ENCODE measurements at places on chromosomes 2 and 18.
A peak's percentile ranks its signal among the peaks of the same experiment; 100 is the strongest.

- no peak for DNase-seq
Measured at GRCh38 chr2:160358046-160358445, 135.6 kb downstream of the RBMS1 start.

GRCh38 chr2:94955702-94956101 lies 69.8 kb upstream of the MAL start:
- no peak for DNase-seq

- DNase-seq, result no peak
Measured at GRCh38 chr2:167335541-167335992, 447.3 kb downstream of the XIRP2 start.

GRCh38 chr2:38634684-38635083 lies 31.2 kb upstream of the GALM start:
- no peak for DNase-seq

- DNase-seq, result no peak
Measured at GRCh38 chr2:159546716-159547430, 69.5 kb downstream of the BAZ2B start.

DNA sequence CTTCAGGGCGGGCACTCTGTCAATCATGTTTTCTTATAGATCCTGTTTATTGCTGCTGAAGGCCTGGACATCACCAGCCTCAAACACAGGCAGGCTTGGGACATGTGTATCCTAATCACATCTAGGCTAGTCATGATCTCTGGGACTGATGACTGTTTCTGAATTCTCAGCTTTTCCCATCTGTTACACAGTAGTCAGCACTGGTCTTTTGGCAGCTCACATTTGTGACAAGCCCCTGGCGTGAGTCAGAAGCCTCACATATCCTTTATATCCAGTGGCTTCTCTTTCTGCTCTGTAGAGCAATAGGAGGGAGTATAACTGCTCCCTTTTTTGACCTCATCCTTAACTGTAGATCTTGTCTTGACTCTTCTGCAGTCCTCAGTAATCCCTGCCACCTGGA lies 4.5 kb downstream of the SEMA4F start:
- DNase-seq, result no peak

- DNase-seq, result no peak
Measured at GRCh38 chr2:132902626-132903025, 232.6 kb upstream of the LYPD1 start.

GRCh38 chr2:32246911-32247310 lies 17.8 kb downstream of the NLRC4 start:
- no peak for DNase-seq

- DNase-seq, result no peak
Measured at GRCh38 chr2:219434468-219434717, 250 bp upstream of the SPEG start.

GRCh38 chr2:141137122-141137693 lies 993.6 kb downstream of the LRP1B start:
- no peak for DNase-seq

GRCh38 chr18:31371989-31372388 lies 4.6 kb upstream of the DSG4 start:
- no peak for DNase-seq

DNA sequence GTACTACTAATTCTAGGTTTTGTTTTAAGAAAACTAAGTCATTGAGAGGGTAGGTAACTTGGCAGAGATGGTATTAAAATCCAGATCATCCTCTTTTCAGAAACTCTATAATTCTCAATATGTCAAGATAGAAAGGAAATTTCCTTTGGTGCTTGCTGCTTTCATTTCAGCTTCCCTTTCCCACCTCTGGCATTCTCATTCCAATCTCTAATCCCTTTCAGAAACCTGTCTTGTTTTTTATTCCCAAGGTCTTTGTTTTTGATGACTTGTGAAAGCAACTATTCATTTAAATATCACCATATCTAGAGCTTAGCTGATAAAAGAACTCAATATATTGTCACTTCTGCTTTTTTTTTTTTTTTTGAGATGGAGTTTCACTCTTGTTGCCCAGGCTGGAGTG lies 242.8 kb upstream of the LRRTM1 start:
- DNase-seq, result no peak

- DNase-seq, result no peak
Measured at GRCh38 chr18:69157906-69158305, 242.8 kb upstream of the DOK6 start.

- no peak for DNase-seq
Measured at GRCh38 chr18:44763327-44763726, 82.6 kb downstream of the SETBP1 start.

DNA sequence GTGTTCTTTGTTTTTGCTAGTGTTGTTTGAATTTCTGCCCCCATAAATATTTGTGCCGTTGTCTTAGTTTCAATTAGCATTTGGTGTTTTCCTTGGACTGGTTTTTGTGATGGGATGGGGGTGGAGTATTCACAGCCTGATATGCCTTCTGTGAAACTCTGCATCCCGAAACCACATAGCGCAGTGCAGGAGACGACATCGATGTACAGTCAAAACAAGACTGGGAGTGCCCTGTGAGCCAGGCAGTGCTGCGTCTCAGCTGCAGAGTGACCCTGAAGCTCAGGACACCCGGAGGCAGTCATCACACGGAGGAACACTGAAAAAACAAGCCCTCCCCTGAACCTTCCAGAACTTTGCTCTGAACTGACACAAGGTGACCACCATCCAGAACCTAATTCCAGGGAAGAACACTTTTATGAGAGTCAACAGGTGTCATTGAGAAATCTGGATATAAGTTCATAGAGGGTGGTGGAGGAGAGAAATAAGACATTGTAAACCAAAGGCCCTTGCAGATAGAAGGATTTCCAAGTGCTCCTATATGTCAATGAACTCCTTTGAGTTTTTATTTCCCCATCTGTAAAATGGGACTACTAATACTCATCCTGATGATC lies 61.2 kb upstream of the CABLES1 start:
- DNase-seq, result no peak

DNA sequence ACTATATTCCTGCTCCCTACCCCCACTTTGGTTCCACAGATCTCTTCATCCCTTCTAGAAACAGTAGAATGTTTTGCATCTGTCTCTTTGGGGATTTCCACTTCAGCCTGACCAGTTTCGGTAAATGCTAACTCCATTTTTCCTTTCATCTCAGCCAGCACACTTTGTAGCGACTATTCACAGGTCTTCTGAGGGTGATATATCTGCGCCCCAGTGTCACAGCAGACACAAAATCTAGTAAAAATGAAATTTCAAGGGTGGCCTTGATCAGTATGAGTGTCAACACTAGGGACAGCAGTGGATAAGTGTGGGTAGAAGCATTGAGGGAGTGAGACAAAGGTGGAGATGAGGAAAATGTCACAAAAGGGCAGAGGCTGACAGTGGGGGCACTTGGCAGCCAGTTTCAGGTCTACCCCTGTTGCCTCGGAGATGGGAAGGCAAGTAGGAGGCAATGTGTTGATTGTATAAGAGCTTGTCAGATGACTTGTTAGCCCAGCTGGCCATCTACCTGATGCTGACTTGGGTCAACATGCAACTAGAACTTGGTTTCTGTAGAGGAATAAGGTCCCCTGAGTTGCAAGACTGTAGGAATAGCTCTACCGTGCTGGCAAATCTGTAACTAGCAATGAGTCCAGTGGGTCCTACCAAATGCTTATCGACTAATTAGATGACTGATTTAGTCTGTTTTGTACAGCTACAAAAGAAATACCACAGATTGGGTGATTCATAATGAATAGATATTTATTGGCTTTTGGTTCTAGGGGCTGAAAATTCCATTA lies 60.7 kb downstream of the CXCR4 start:
- no peak for DNase-seq

GRCh38 chr18:27250471-27250870 lies 65.4 kb upstream of the CHST9 start:
- no peak for DNase-seq

DNA sequence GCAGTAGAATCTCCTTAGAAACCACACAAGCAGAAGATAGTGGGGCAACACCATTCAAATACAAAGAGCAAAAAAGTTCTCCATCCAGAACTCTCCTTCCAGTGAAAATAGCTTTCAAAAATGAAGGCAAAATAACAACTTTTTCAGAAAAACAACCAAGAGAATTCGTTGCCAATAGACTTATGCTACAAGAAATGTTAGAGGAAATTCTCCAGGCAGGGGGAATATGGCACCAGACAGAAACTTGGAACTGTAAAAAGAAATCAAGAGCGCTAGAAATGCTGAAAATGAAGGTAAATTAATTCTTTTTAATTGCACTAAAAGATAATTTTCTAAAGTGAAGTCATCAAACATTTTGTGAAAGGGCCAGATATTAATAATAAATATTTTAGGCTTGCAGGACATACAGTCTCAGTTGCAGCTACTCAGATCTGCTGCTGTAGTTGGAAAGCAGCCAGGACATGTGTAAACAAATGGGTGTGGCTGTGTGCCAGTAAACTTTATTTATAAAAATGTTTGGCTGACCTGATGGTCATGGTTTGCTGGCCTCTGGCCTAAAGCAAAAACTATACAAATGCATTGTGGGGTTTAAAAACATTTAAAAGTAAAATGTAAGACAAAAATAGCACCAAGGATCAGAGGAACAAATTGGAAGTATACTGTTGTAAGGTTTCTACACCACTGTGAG lies 73.7 kb upstream of the TGFA start:
- no peak for DNase-seq

GRCh38 chr18:74496508-74497323 lies 553 bp downstream of the CNDP2 start:
- DNase-seq, result no peak

GRCh38 chr18:27887711-27888495 lies 289.0 kb downstream of the CDH2 start:
- DNase-seq, result no peak

DNA sequence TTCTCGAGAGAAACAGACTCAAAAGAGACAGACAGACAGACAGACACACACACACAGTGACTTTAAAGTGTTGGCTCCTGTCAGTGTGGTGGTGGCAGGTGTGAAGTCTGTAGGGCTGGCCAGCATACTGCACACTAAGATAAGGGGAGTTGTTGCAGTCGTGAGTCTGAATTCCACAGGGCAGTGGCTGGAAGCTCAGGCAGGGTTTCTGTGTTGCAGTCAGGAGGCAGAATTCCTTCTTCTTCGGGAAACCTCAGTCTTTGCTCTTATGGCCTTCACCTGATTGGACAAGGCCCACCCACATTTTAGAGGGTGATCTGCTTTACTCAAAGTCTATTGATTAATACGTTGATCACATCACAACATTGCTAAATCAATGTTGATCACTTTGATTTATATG lies 478.4 kb upstream of the HS6ST1 start:
- DNase-seq, result no peak

GRCh38 chr18:46097801-46098615 lies at the start of gene ATP5F1A:
ATP5F1A (minus strand) TSS chr18:46098296; CDS start chr18:46098231, 65 bp downstream.
- DNase-seq, result peak; percentile 99

DNA sequence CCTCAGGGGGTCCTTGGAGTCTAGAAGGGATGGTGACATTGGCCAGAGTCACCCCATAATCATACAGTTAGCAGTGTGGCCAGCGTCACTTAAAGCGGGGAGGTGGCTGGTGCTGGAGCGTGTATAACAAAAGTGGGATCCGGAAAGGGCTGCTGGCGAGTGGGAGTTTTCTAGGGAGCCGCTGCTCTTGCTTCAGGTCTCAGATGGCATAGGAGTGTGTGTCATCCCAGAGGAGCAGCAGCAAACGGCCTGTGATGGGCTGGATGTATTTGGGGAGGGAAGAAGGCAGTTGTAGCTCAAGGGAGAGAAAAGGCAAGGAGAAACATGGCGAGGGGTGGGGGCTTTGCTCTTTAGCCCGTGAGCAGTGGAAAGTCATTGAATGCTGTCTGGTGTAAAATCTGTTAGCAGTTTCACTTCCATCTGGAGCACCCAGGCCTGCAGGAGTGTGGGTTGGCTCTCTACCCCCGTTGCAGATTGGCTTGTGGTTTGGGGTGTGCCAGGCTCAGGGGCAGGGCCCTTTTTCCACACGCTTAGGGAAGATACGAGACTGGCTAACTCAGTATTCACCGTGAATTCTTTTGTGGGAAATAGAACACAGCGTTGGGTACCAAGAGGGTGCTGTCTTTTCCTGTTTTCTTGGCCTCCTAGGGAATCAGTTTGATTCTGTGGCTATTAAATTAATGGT lies 120.5 kb downstream of the AGAP1 start:
- no peak for DNase-seq

DNA sequence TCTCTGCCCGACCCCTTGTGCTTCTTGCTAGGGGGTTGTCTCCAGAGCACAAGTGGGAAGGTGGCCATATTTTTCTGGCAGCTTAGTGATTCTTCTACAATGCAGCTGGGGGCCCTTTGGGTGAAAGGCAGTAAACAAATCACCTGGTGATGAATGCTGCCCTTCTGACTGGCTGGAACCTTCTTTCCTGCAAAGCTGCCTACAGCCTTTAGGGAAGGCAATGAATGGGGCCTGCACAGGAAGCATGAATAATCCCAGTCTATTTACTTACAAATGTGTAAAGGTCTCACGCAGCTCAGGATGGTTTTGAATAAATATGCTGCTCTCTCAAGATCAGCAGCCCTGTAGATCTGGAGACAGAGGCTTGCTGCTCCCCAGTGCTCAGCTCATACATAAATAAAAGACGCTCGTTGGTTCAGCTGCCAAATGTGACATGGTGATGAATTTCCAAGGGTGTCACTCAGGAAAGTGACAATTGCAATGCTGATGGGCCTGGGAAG lies 289.2 kb downstream of the TDRD15 start:
- DNase-seq, result peak; percentile 90

- no peak for DNase-seq
Measured at GRCh38 chr2:191977754-191978153, 130.9 kb upstream of the CAVIN2 start.

GRCh38 chr2:29480426-29480825 lies 365.2 kb downstream of the CLIP4 start:
- no peak for DNase-seq

DNA sequence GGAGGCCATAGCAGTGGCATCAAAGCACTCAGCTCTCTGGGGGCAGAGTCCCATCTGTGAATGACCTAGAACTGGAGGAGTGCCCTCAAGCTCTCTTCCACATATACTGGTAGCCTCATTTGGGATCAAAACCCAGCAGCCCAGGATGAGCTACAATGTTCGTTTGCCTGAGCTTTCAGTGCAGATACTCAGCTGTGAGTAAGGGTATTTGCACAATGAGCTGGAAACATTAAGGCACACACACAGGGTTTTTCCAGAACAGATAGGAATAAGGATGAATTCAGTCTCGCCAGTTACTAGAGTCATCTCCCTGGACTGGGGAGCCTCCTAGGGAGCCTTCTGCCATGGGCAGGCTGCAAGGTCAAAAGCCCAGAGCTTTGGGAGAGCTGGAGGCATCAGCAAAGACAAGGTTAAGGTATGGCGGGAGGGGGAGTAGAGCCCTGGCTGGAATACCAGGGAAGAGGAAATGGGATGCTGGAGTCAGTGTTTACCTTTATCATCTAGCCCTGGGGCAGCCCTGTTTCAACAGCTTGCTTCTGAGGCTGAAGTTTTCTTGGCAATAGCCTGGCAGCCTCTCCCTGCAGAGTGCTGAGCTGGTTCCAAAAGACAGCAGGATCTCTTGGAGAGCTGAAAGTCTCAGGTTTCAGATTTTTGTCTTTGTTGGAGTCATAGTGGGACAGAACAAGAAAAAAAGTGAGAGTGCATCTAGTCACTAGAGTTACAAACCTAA lies 187.7 kb downstream of the LOXHD1 start:
- no peak for DNase-seq

DNA sequence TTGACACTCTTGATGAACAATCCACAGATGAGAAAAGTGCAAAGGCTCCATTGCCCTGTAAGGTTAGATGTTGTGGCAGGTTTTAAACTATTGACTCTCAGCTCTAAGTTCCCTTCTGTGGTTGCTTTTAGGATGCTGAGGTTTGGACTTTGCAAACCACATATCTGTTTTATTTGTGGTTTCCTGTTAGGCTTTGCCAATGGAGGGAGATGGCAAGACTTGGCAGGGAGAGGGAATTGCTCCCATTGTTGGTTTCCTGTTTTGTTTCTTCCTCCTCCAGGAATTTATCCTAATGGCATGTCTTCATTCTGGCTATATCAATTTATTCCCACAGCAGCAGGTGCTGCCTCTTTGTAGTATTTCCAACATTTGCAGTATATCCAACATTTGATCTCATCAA lies 772.3 kb downstream of the LRRTM4 start:
- no peak for DNase-seq

Measured in esophagus muscularis mucosa (tissue), 4 donors.